Glutamatergic neuron (in vitro differentiated cells): ENCODE measurements at places on chromosomes 2 and 18.

DNA sequence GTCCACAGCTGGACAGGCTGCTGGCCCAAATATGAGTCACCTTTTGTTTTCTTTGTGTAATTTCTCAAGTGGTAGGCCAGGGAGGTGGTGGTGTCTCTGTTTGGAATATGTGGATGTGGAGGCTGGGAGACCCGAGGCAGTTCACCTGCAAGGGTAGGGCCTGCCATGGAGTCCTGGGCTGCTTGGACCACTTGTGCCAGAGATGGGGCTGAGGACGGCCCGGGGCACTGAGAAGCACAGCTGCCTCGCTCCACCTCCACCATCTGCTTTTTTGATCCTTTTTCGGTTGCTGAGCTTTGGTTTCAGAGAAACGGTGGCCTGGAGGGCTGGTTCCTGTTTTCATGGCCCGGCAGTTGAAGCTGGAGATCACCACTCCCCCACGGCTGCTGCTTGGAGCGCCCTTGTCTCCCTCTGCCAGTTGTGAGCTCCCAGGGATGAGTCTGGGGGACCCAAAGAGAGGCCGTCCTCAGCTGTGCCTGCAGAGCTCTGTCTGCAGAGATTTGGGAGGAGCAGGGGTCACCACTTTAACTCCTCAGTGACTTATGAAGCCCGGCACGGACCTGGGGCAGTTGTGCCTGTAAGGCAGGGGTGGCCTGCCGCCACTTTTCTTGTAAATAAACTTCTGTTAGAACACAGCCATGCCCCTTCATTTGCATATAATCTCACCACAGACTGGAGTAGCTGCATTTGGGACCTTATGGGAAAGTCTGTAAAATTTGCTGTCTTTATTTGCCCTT is 67.6 kb upstream of the MCFD2 start:
- no peak for DNase-seq

DNA sequence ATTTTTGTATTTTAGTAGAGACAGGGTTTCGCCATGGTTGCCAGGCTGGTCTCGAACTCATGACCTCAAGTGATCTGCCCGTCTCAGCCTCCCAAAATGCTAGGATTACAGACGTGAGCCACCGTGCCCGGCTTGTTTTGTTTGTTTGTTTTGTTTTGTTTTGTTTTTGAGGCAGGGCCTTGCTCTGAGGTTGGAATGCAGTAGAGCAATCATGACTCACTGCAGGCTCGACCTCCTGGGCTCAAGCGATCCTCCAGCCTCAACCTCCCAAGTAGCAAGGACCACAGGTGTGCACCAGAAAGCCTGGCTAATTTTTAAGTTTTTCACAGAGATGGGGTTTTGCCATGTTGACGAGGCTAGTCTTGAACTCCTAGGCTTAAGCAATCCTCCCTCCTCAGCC is 8.9 kb upstream of the CNNM4 start:
- no peak for DNase-seq

DNA sequence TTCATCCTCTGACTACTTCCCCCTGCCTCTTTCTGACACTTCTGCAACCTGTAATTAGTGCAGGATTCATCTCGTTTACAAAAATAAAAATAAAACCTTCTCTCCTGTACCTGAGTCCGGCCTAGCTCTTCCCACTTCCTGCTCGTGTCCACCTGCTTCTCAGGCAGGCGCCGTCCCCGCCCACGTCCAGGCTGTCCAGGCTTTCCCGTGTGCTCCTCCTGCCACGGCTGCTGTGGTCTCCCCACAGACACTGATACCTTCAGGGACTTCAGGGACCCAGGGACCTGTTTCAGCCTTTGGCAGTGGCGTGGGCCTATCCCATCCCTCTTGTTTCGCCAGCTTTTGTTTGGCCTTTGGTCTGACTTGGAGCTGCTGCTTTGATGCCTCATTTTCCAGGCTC is 272.5 kb downstream of the PHLPP1 start:
- DNase-seq: no peak

DNA sequence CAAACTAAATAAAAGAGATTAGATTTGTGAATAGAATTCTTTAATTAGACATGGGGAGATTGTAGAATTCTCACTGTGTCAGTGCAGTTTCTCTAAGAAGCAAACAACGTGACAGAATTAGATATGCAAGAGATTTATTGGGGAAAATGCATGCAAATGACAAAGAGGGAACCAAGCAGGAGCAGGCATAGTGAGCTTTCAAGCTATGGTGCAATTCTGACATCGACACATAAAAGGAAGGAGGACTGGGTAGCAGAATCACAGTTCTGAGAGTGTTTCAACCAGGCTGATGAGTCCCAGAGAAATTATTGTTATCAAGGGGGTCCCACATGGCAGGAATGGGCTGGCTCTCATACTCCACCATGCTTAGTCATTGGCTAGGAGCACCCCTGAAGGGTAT is 338.4 kb downstream of the FIGN start:
- no peak for DNase-seq

DNA sequence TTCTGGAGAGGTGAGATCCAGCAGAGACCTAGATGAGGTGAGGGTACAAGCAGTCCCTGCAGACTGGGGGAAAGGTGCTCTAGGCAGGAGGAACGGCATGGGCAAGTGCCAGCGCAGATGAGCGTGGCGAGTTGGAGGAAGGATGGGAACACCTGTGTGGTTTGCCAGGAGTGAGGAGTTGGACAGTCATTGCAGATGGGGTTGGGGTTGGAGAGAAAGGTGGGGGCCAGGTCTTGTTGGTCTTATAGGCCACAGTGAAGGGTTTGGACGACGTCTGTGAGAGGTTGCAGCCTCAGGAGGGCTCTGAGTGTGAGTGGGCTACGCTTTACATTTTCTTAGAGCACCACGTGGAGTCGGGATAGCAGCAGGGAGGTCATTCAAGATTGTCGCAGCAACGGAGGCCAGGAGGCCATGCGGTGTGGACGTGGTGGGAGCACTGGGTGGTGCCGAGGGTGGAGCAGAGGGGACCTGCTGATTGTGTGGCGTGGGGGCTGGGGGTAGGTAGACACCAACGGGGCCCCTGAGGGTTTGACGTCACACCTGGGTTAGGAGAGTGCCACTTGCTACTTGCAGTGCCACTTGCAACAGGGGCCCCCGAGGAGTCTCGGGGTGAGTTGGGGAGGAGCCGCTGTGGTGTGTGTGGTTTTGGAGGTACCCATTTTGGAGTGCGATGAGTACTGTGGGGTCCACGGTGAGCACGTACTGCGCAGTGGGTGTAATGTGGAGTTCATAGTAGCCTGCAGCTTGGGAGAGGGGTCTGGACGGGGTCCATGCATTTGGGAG is 66.2 kb downstream of the LPIN1 start:
- DNase-seq: no peak

GRCh38 chr2:214135966-214136365 is 274.9 kb upstream of the VWC2L start:
- DNase-seq: no peak

DNA sequence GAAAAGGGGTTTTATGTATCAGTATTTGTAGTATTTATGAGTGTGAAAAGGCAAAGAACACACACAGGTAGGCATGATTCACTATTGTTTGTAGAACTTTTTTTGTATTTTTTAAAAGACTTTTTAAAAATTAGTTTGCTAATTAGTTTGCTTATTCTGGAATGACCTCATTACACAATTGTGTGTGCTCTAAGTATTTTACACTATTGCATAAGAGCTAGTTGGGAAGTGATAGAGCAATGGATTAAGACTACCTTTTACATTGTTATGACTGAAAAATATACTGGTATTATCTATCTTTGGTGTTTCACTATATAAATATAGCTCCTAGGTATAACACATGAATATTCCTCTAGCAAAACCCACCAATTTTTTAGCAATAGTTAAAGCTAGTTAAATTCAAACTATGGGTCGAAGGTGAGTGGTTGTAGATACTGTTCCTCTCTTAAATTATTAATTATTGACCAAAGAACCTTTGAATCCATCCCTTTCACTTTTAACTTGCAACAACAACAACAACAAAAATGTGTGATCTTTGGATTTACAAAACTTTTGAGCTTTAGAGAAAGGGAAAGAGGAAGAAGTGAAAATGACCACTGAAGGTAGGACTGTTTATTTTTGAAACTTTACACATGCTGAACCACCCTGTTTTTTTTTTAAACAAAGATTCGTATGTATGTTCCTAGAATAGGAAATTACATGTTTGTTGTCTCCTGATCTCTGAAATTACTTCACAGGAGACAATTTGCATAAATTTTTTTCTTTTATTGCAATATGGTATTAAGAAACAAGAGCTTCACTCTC is 18.7 kb downstream of the ITPRID2 start:
- no peak for DNase-seq

DNA sequence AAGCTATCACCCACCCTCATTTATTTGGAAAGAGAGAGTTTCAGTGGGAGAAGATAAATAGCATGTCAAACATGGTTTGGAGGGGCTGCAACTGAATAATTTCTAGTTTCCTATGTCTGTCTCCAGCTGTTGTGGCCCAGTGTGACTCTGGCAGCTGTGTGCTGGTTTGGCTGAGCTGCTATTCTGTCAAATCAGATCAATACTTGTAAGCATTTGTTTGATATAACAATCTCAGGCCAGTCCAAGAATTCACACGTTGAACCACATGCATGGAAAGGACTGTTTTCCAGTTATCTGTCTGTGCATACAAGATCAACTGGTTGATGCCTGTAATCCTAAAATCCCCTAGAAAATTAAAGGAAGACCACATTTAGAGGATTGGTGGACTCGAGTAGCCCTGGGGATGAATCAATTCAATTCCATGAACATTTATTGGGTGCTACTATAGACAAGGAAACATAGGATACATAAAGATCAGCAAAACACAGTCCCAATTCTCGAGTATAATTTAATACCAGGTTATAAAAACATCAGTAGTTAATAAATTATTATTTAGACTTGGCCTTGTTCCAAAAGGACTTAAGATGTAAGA is 209.0 kb upstream of the PARD3B start:
- no peak for DNase-seq

- no peak for DNase-seq
Observed at GRCh38 chr2:228801451-228801850, 469.6 kb downstream of the PID1 start.

- no peak for DNase-seq
Observed at GRCh38 chr18:62201870-62202269, 14.8 kb downstream of the RELCH start.

- no peak for DNase-seq
Observed at GRCh38 chr2:209519906-209520305, 96.1 kb downstream of the MAP2 start.

DNA sequence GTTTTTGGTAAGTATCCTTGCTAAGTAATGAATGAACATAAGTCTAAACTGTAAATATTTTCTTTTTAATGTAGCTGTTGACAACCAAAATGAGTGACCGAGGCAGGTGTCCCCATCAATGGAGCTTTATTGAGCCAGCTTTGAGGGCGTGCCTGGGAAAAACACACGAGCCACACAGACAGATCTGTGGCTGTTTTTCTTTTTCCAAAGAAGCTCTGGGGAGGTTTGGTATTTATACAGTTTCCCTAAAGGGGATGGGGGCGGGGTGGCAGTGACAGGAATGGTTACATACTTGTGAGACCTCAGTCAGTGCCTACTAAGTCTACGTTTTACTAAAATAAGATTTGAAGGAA is 11.2 kb downstream of the DBI start:
- DNase-seq: no peak
